NCI-H748 treated with DMSO at 0.1 percent for 48 hours (cell line): ENCODE measurements at places on chromosomes 12 and 14.

DNA sequence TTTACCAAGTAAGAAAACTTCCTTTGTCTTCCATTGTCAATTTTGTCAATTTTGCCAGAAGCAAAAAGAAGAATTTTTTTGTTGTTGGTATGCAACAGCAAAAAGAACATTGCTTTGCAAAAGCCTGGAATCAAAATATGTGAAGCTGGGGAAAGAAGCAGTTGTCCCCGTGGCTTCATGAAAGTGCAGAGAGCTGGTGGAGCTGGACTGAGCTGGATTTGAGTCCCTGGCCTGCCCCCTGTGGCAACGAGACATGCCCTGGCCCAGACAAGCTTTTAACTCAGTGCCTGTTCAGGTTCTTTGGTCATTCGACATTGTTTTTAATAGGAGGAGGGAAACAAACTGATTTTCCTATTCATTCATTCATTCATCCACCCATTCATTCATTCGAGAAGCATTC lies 70.3 kb downstream of the SLC15A4 start:
- no peak for DNase-seq

GRCh38 chr12:117036046-117036445 lies 63.2 kb downstream of the TESC start:
- no peak for DNase-seq

GRCh38 chr12:100976735-100977134 lies 182.2 kb downstream of the ANO4 start:
- no peak for DNase-seq

- DNase-seq = no peak
Observed at GRCh38 chr12:105085501-105085900, 1.2 kb upstream of the ALDH1L2 start.
